ENCODE measurements at places on chromosomes 6 and 20. TPM values are rescaled to one million over a fixed set of nuclear protein-coding genes. Genes with fewer than 3 reads are reported as not detected.

DNA sequence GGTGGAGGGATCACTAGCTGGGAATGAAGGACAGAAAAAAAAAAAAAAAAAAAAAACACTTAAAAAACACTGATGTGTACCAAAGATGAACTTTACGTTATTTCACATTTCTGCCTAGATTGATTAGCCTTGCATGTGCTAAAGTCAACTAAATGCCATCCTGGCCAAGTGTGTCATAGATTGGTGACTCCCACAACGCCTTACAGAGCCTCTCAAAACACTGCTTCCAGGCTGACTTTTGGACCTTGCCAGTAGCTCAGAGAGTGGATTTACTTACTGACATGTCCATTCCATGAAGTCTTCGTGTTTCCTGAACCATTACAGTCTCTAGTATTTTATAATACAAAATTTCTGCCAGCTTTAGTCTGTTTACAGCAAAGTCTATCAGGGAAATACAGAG lies 40.5 kb downstream of the RBL1 start:
- no peak overlapping the region for H3K27ac ChIP-seq
- H3K27me3 ChIP-seq = no peaks in the 10 kb centered on the region
- H3K4me3 ChIP-seq = no peak overlapping the region
- no peak for DNase-seq
- peaks cover 47% of the 10 kb centered on the region for H3K36me3 ChIP-seq
- H3K4me1 ChIP-seq = no peaks in the 10 kb centered on the region

DNA sequence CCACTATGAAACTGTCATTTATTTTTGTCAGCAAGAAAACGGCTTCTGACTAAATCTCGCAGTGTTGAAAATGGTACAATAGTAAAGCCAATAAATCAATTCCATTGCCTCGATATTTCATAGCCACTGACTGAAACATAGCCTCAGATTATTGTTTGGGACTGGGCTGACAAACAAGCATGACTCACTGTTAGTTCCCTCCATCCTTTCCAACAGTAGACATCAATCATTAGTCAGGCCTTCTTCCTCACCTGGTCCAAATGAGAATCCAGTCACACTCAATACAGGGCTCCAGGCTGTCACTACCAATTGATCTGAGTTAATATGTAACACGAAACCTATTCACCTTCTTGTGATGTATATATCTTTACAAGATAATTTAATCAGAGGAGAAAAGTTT lies 66.1 kb downstream of the ADGRB3 start:
- H3K4me1 ChIP-seq = peaks cover 4% of the 10 kb centered on the region
- no peak overlapping the region for H3K4me3 ChIP-seq
- no peak for DNase-seq
- no peaks in the 10 kb centered on the region for H3K36me3 ChIP-seq

DNA sequence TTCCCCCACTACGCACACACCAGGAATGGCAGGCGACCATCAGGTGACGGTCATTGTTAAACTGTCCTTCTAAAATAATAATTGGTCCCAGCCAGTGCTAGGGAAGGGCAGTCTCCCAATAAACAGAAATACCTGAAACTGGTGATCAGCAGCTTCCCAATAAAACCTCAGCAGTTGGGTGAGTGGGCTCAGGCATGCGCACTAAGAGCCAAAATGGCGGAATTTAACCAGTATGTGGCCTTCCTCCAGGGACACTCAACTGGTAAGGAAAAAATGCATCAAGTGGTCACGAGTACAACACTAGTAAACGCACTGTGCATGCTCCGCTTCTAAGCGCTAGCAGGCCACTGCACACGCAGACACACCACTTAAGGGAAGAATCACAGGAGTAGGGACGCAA lies 34.8 kb downstream of the F13A1 start:
- DNase-seq = no peak
- H3K36me3 ChIP-seq = no peaks in the 10 kb centered on the region
- peaks cover 58% of the 10 kb centered on the region for H3K27me3 ChIP-seq
- H3K4me3 ChIP-seq = no peak overlapping the region
- no peaks in the 10 kb centered on the region for H3K4me1 ChIP-seq

DNA sequence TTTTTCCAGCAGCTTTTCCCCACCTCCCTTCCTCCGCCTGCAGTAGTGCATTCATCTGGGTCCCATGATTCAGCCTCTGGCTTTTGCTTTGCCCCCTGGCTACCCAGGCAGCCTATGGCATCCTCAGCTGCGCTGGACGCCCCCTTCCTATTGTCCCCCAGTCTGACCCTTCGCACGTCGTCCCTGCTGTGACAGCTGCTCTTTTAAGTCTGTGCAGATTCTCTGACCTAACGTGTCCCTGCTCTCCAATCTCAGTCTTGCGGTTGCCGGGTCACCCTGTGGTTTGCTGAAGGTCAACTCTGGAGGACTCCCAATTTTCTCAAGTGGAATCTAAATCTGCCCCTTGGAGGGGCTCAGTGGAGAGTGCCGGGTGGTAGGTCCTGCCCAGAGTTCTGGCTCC lies 294.3 kb downstream of the CDC5L start:
- H3K4me1 ChIP-seq = no peaks in the 10 kb centered on the region
- no peak overlapping the region for H3K27ac ChIP-seq
- no peak overlapping the region for H3K4me3 ChIP-seq
- H3K36me3 ChIP-seq = no peaks in the 10 kb centered on the region
- DNase-seq = no peak

DNA sequence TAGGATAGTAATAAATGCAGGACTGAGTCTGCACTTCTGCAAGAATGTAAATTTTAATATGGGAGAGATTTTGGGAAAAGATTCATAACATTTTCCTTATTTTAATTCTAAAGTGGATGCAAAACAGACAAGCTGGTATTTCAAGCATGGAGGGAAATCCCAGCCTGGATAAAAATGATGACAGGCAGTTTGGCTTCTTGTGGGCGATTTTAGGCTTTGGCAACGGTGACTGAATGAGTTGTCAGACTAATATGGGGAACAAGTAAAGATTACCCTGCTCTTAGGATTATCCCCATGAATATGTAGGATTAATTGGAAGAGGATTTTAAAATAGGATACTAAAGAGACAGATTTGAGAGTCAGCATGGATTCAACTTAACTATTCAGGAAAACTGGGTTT lies 21.0 kb downstream of the OGFRL1 start:
- no peaks in the 10 kb centered on the region for H3K36me3 ChIP-seq
- H3K27ac ChIP-seq = peak overlapping the region; percentile 8

GRCh38 chr6:149164199-149164750 lies 153.2 kb upstream of the TAB2 start:
- no peaks in the 10 kb centered on the region for H3K36me3 ChIP-seq
- DNase-seq = no peak
- H3K4me1 ChIP-seq = peaks cover 14% of the 10 kb centered on the region
- peaks cover 5% of the 10 kb centered on the region for H3K27me3 ChIP-seq

- peak overlapping the region; percentile 38 for H3K4me3 ChIP-seq
- H3K27ac ChIP-seq = no peak overlapping the region
- peaks cover 100% of the 10 kb centered on the region for H3K27me3 ChIP-seq
- H3K4me1 ChIP-seq = peaks cover 3% of the 10 kb centered on the region
- DNase-seq = peak; percentile 42
These were observed 8.5 kb downstream of the TRIM15 start for GRCh38 chr6:30171677-30172471.

DNA sequence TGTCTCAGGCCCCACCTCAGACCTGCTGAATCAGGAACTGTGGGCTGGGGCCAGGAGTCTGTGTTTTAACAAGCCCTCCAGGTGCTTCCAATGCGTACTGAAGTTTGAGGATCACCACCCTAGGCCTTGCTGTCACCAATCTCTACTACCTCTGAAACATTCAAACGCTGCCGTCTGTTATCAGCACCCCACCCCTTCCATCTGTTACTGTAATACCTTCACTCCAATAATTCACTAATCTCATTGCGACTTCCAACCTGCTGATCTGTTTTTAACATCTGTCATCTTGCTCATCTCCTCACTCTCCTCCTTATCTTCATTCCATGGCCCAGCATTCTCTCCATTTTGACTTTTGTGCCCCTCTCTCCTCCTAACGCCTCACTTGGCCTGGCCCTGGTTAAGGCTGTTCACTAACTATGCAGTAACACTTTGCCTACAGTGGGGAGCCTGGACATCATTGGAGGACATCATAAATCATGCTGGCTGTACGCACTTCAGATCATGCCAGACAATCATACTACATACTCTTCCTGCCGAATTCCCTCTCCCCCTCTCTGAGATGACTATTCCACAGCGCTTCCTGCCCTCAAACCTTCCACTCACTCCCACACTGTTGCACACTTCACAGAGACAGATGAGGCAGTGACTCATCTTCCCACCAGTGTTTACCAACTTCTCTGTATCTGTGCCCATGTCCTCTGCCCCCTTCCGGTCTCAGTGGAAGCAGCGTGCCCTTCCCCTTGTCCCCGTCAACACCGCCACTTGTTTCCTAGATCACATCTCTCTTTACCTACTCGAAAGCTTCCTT lies 3.0 kb upstream of the GUCA1B start:
- no peak for DNase-seq
- H3K36me3 ChIP-seq = peaks cover 15% of the 10 kb centered on the region
- no peak overlapping the region for H3K27ac ChIP-seq
- H3K4me3 ChIP-seq = no peak overlapping the region
- H3K27me3 ChIP-seq = no peaks in the 10 kb centered on the region

- H3K27me3 ChIP-seq = peaks cover 4% of the 10 kb centered on the region
- H3K36me3 ChIP-seq = no peaks in the 10 kb centered on the region
- H3K4me3 ChIP-seq = no peak overlapping the region
- no peak overlapping the region for H3K27ac ChIP-seq
These were observed 10.2 kb downstream of the BNIP5 start for GRCh38 chr6:36326356-36326995.

The TMEM200A gene
- total RNA-seq = 11.3 TPM

The MATN4 gene
- not detected for total RNA-seq

The GNRH2 gene
- total RNA-seq = 2.1 TPM

The SLC26A8 gene
- total RNA-seq = 0.27 TPM

The PCED1A gene
- 108 TPM for total RNA-seq

The ZSCAN9 gene
- total RNA-seq = 27.9 TPM
